ENCODE measurements at places on chromosomes 1 and 21. TPM values are rescaled to one million over a fixed set of nuclear protein-coding genes. Genes with fewer than 3 reads are reported as not detected.

The FCN3 gene
- 1.7 TPM for polyA plus RNA-seq

The RNU1-4 gene
- not detected for polyA plus RNA-seq

The TBX19 gene
- polyA plus RNA-seq = 3.2 TPM

The RNPEP gene
- 57.9 TPM for polyA plus RNA-seq

The GLRX2 gene
- 9.7 TPM for polyA plus RNA-seq

The SLC44A3 gene
- polyA plus RNA-seq = 75.9 TPM

The TSSK3 gene
- 1.5 TPM for polyA plus RNA-seq

The FYB2 gene
- polyA plus RNA-seq = 1.2 TPM

The GREM2 gene
- 1.7 TPM for polyA plus RNA-seq

The TMPRSS2 gene
- 42.0 TPM for polyA plus RNA-seq

The INSRR gene
- polyA plus RNA-seq = 3.9 TPM

The GNAT2 gene
- not detected for polyA plus RNA-seq

The SH2D1B gene
- 0.19 TPM for polyA plus RNA-seq

The FOXO6 gene
- polyA plus RNA-seq = 3.0 TPM

The C1orf50 gene
- polyA plus RNA-seq = 7.8 TPM

The DENND1B gene
- polyA plus RNA-seq = 9.0 TPM

The LRRC53 gene
- polyA plus RNA-seq = 0.04 TPM

The SPRR2G gene
- not detected for polyA plus RNA-seq

The LCE1F gene
- not detected for polyA plus RNA-seq

The CCDC27 gene
- polyA plus RNA-seq = 0.21 TPM

The PADI4 gene
- 0.65 TPM for polyA plus RNA-seq

The LCE2B gene
- not detected for polyA plus RNA-seq

The TEX35 gene
- not detected for polyA plus RNA-seq

The IQGAP3 gene
- 11.6 TPM for polyA plus RNA-seq

The GSTM5 gene
- 48.4 TPM for polyA plus RNA-seq

The ICOSLG gene
- 1.3 TPM for polyA plus RNA-seq

The AMY1C gene
- polyA plus RNA-seq = not detected

The CELA2A gene
- not detected for polyA plus RNA-seq

The CLIC6 gene
- 2.0 TPM for polyA plus RNA-seq

The ANKRD34A gene
- polyA plus RNA-seq = 0.66 TPM

The HPDL gene
- 3.2 TPM for polyA plus RNA-seq

The AIRE gene
- polyA plus RNA-seq = 0.03 TPM

The LCE1A gene
- polyA plus RNA-seq = not detected

The CSMD2 gene
- 0.57 TPM for polyA plus RNA-seq

The KCNA2 gene
- 0.40 TPM for polyA plus RNA-seq

The CD1C gene
- 0.82 TPM for polyA plus RNA-seq

The HENMT1 gene
- polyA plus RNA-seq = 11.2 TPM
